ENCODE measurements at places on chromosomes 7 and 10.

- DNase-seq, result no peak
Measured at GRCh38 chr7:111873963-111874690, 311.8 kb upstream of the IMMP2L start.

GRCh38 chr10:24519950-24520349, 203.7 kb downstream of the ARHGAP21 start:
- no peak for DNase-seq

- no peak for DNase-seq
Measured at GRCh38 chr10:124280916-124281315, 137.8 kb downstream of the OAT start.

DNA sequence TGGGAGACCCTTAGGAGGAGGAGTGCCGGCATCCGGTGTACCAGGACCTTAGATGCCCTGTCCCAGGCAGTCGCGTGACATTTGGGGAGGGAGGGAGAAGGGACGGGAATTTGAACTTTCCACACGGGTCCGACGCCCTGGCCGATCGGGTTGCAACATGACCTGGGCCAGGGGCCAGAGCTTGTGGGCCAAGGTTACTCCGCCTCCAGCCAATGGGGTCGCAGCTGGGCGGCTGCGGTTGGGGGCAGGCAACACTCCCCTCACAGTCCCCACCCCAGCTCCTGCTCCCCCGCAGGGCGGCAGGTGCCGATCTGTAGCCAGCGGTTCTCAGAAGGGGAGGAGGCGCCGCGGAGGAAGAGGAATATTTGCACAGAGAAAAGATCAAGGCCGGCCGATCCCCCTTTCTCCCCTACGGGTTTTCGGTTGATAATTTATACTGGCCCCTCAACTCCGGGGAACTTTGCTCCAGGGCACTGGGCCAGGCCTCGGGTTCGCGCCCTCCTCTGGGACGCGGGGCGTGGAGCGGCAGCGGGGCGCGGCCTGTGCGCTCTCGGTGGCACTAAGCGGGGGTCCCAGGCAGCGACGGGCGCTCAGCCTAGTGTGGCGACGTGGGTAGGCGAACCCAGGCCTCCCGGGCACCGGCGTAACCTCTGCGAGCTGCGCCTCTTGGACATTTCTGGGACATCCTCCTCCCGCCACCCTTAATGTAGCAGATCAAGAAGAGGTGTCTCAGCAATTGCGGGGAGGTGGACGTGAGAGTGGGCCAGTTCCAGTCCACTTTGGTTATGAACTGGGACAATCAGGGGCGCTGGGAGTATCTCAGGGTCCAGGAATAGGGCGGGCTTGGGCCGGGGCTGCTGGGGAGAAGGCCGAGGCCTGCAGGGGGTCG, 1.2 kb downstream of the MLXIPL start:
- no peak for DNase-seq

GRCh38 chr7:124379296-124379695, 346.4 kb upstream of the TMEM229A start:
- DNase-seq, result no peak

GRCh38 chr7:80415114-80415513, 96.8 kb downstream of the GNAT3 start:
- DNase-seq, result no peak

Measured in cortex of kidney (tissue), 1 donor.